ENCODE measurements at places on chromosomes 16 and 17.

DNA sequence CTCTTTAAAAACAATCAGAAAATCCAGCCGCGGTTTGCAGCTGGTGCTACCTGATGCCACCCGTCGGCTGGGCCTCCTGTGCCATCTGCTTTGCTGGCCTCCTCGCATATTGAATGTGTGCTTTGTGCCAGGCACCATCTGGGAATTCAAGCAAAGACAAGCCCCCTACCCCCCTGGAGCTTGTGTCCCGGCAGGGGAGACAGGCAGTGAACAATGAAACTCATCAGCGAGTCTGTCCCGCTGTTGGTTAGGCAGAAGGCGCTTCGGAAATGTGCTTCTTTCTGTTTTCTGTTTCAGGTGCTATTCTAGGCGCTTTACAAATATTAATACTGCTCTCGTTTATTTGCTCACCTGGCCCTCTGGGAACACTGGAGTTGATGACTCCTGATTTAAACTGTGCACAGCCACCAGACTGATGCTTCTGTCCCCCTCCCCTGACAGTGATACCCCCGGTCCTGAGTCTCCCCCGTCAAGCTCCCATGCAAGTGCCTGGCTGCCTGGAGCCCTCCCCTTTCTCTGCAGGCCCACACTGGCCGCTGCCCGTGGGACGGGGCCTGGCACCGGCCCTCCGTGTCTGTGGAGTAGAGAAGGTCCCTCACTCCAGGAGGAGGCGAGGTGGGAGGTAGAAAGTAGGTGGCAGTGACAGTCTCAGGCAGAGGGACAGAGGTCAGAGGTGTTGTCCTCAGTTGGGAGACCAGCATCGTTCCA lies 126.1 kb upstream of the PLCG2 start:
- no peak for DNase-seq

DNA sequence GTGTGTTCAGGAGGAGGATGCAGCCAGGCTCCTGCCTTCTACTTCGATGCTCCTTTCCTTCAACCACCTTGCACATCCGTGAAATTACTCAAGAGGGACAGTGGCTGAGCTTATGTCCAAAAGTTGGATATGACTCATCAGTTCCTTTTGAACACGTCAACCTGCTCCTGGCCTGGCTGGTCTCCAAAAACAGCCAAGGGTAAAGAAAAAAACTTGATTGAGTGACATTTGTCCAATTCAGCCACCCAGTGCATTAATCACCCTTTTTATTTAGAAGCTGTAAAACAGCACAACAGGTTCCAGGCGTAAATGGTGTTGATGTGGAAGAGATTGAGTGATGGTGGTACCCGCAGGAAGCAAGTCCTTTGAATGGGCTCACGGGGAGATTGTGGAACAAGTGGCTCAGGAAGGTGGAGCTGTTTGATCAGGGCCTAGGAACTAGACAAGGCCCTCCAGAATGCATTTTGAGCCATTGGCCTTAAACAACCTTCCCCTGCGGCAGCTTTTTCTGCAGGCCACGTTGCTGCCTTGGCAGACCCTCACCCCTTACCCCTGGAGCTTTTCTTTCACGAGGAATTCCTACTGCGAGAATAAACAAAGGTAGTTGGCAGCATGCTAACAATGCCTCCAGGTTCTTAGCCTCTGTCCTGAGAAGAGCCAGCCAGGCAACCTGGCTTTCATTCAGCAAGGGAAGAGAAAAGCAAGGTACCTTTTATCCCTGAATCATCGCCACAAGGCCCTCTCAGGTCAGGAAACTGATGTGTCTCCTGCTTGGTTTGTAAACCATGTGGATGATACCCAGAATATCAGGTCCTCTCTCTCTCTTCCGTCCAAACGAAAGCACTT lies 173.3 kb upstream of the CACNG5 start:
- DNase-seq: no peak

DNA sequence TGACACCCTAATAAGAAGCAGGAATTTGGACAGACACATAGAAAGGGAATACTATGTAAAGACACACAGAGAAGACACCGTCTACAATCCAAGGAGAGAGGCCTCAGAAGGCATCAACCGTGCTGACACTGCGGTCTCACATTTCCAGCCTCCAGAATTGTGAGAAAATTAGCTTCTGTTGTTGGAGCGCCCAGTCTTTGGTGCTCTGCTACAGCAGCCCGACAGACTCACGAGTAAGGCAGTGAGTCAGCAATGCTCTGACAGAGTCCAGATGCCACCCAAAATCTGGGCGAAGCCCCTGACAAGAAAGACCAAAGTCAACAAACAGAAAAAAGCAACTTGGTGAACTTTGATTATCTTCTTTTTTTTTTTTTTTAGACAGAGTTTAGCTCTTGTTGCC lies 32.5 kb upstream of the RAI1 start:
- DNase-seq: no peak

DNA sequence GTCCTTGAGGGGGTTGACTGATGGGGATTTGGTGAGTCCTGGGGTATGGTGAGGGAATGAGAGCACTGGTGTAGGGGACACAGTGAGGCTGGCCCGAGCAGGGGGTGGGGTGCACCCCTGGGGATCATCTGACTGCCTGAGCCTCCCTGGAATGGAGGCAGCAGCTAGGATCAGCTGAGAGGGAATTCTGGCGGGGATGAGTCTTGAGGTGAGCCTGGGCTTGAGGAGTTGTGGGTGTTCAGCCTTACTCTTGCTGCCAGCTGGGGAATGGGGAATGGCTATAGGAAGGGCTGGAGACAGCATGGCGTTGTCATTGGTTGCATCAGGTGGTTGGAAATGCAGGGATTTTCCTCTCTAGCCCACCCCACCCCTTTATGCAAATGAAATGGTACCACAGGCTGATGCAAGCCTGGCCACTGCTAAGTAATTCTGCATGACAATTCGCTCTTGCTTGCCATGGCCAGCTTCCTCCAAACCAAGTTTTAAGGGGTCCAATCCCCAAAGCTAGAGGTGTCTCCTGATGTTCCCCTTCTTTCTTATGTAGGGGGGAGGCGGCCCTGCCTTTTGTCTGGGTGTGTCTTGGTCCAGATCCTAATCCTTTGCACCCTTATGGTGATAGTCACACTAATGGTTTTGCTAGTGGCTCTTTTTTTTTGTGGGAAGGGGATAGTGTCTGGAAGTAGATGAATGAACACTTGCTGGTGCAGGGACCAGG lies 7.5 kb downstream of the NFE2L1 start:
- no peak for DNase-seq

GRCh38 chr16:69393898-69394849 lies 8.4 kb upstream of the TERF2 start:
- no peak for DNase-seq

Measured in CMK (cell line).